ENCODE measurements at places on chromosomes 2 and 18.

GRCh38 chr18:56645415-56646016 lies 5.6 kb upstream of the WDR7 start:
- DNase-seq, result no peak

DNA sequence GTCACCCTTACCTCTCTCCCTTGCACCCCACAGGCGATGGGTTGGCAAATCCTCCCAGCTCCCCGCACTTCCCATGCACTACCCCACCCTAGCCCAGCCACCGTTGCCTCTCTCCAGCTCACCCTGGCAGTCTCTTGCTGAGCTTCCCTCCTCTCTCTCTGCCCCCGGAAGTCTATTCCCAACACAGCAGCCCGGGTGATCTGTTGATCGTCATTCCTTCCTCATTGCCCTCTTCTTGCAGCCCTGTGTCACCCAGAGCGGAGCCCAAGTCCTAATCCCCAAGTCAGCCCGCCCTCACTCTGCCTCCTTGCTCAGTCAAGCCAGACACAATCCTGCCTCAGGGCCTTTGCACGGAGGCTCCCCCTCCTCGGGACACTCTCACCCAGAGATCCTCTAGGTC lies 55.2 kb downstream of the CIB4 start:
- no peak for DNase-seq

DNA sequence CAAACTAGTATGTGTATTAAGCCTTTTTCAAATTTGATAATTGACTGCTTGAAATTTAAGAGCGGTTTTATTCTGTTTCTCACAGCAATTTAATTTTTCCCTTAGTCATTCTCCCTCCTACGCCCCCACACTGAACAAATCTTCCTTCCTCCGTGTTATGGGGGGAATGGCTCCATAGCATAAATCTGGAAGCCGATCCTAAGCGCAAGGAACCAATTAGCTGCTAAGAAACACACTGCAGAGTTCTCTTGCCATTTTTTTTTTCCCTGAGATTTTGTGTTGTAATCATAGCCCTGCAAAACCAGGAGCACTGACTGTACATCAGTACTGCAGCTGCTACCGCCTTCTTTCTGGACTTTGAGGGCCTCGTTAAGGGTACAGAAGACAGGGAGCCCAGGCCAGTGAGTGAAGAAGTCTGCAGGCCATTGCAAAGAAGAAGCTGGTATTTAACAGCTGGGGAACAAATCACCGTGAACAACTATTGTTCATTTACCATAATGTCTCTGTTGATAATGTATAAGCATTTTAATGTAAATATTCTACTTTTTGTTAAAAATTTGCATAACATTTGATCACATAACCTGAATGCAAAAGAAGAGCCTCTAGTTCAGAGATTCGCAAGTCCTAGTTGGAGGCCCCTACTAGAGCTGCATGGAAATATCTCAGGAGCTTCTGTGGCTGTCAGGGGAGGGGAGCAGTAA lies 264.0 kb downstream of the LRATD1 start:
- DNase-seq, result no peak

DNA sequence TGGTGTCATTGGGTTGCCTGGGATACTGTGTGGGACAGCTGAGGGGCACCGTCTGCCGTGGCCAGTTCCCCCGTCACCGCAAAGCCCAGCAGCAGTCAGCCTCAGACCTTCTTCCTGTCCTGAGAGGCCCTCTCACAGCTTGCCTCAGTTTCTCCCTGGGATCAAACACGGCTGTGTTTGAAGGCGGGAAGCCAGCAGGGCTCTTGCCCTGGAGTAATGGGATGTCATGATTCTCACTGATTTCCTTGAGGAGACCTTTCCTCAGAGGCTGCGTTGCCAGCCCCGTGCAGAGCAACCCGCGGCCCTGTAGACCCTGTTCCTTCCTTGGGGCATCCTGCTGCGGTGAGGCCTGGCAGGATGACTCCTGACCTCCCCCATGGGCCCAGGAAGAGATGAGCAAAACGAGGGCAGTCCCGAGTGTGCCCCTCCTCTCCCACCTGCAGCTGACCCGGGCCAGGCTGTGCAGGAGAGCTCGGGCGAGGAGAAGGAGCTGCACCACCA lies 13.9 kb upstream of the NFATC1 start:
- DNase-seq, result no peak

DNA sequence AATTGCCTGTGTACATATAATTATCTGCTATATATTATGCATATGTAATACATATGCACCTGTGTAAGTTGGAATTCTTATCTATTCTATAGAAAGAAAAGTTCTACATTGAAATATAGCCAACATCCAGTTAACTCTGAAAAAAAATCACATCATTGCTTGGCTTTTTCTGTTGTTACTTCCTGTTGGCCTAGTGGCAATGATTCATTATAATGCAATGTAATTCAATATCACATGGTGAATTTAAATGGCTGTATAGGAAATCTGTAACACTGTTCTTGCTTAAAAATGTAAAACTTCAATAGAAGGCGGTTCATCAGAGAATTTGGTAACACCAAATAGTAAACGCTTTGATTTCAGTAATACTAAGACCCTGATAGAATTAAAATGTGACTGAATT lies 44.5 kb upstream of the MAP4K3 start:
- no peak for DNase-seq

DNA sequence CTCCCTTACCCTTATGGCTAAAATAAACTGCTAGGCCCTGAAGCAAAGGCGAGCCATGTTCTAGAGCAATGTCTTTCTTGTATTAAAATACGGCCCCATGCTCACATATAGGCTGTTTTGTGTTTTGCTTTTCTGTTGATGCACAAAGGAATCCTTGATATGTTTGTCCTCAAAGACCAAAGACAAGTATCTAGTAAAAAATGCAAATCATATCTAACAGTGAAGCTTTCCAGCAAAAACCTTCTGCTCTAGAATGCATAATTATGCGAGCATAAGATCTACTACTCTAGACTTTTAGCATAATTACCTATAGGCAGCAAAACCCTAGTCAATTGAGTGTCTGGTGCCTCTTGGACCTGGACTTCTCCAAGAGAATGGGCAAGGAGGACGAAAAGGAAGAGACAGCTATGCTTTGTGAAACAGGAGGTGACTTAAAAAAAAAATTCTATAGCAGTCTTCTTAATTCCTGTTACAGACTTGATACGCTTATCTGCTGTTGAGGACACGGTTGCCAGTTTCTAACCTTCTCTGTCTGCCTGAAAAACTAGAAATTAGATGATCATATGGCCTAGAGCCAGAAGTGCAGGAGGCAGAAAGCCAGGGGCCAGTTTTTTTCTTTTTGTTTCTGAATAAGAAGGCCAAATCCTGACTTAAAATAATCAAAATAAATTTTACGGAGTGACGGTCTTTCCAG lies 1.5 kb upstream of the AMMECR1L start:
- no peak for DNase-seq

- DNase-seq, result no peak
Observed at GRCh38 chr2:65159906-65160305, 30.0 kb upstream of the RAB1A start.

DNA sequence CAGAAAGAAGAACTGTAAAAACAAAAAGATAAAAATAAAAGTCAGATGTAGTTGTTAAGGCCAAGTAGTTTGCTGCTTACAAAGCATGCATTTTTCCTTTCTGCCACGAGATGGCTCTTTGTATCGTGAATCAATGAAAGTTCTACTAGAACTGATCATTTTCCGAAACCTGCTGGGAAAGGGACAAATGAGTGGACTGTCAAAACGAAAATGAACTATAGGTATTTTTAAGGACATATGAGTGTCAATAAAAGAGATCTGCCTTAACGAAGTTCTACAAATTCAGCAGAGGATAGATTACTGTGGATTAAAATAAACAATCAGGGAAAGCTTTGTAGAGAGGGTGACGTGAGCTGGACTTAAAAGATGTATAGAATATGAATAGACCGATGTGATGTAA lies 15.0 kb upstream of the ELOA2 start:
- no peak for DNase-seq

- DNase-seq, result no peak
Observed at GRCh38 chr2:64201151-64201550, 56.9 kb upstream of the PELI1 start.
